Inflammatory macrophage treated with lipopolysaccharide for 4 hours (primary cell): ENCODE measurements at places on chromosomes 11 and 22.

GRCh38 chr11:70759846-70760245 lies 361.5 kb downstream of the CTTN start:
- no peak for DNase-seq

DNA sequence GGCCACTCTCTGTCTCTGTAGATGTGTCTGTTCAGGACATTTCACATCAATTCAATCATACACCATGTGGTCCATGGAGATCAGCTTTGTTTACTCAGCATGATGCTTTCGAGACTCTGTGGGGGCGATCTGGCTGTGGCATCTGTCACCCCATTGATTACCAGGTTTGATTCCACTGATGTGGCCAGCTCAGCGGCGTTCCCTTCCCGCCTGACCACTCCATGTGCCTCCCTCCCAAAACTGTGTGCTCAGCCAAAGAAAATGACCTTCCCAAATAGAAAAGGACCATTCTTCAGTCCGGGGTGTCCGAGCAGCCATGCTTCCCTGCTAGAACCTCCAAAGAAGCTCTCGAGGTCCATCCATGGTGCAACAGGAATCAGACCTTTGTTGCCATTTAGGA lies 89.1 kb downstream of the BRD1 start:
- no peak for DNase-seq

GRCh38 chr11:14223636-14224288 lies 135.2 kb downstream of the RRAS2 start:
- no peak for DNase-seq

DNA sequence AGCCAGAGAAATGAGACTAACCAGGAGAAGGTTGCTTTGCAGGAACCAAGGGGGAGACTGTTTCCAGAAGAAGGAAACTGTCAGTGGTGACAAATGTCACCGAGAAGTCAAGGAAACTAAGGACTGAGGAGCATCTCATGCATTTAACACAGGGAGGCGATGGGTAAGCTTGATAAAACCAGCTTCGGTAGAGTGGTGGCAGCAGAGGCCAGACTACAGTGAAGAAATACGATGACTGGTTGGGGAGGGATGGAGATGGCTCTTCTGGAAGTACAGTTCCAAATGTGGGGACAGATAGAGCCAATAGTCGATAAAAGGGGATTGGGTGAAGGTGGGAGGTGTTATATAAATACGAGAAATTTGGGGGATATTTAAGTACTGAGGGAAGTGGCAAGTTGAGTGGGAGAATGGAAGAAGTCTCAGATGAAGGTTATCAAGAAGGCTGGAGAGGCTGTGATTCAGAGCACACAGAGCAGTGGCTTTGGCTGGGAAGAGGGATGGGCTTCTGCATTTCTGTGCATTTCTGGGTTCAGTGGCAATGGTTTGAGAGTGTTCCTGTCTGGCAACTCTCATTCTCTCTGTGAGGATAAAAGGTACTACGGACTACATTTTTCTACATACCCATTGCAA lies 29.2 kb downstream of the SC5D start:
- peak; percentile 48 for DNase-seq

DNA sequence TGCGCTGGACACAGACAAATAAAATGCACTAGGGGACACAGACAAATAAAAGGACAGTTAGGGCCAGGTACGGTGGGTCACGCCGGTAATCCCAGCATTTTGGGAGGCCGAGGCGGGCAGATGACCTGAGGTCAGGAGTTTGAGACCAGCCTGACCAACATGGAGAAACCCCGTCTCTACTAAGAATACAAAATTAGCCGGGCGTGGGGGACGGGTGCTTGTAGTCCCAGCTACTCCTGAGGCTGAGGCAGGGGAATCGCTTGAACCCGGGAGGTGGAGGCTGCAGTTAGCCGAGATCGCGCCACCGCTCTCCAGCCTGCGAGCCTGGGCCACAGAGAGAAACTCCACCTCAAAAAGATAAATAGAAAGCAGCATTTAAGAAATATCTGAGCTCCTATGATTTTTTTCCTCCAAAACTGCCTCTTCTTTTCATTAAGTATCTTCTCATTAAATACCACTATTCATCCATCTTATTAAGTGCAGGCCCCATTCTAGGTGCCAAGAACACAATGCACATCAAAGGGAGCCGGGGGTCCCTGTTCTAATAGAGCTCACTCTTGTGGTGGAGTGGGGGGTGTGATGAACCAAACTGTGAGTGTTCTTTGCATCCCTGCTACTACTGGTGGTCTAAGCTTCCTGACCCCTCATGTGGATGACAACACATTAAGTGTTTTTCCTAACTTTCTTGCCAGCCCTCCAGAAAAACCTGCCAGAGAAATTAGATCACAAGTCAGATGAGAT lies 766 bp upstream of the ZNHIT2 start:
- DNase-seq = no peak

DNA sequence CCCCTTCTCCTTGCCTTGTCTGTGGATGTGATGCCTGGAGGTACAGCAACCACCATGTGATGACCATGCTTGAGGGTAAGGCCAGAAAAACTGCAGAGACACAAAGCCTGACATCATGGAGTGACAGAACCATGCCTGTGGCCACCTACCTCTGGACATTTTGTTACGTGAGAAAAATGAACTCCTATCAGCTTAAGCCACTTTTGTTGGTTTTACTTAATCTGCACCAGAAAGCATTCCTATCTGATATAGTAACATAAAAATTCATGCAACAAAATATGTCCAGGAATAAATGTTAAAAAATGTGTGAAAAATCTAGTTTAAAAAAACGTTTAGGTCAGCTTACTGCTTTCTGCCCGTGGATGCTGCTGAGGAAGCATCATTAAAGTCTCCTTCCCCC lies 42.6 kb upstream of the P4HA3 start:
- DNase-seq = no peak

DNA sequence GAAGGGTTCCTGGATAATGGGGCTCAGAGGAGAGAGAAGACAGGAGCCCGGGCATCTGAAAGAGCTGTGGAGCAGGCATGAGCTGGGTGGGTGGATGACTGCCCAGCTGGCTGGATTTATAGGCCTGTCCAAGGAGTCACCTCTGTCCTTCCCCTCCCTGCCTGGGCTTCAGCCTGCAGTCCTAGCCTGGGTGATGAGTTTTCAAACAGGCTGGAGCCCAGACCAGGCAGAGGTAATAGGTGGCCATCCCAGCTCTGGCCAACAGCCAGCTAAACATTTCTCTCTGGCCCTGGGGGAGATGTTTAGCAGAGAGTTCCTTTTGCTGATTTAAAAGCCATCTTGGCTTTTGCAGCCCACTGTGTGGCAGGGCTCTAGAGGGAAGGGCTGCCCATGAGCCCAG lies 5.4 kb downstream of the C11orf96 start:
- no peak for DNase-seq
